ENCODE measurements at places on chromosomes 16 and 17. TPM values are rescaled to one million over a fixed set of nuclear protein-coding genes. Genes with fewer than 3 reads are reported as not detected.

The CPD gene
- total RNA-seq, result 42.8 TPM

The CACNG3 gene
- not detected for total RNA-seq

- no peak overlapping the region for H3K4me3 ChIP-seq
- H3K4me1 ChIP-seq, result no peaks in the 10 kb centered on the region
- no peak for DNase-seq
- no peaks in the 10 kb centered on the region for H3K27me3 ChIP-seq
- H3K27ac ChIP-seq, result no peak overlapping the region
- H3K36me3 ChIP-seq, result peaks cover 72% of the 10 kb centered on the region
Measured at GRCh38 chr17:82486231-82487094, 27.9 kb downstream of the NARF start.

DNA sequence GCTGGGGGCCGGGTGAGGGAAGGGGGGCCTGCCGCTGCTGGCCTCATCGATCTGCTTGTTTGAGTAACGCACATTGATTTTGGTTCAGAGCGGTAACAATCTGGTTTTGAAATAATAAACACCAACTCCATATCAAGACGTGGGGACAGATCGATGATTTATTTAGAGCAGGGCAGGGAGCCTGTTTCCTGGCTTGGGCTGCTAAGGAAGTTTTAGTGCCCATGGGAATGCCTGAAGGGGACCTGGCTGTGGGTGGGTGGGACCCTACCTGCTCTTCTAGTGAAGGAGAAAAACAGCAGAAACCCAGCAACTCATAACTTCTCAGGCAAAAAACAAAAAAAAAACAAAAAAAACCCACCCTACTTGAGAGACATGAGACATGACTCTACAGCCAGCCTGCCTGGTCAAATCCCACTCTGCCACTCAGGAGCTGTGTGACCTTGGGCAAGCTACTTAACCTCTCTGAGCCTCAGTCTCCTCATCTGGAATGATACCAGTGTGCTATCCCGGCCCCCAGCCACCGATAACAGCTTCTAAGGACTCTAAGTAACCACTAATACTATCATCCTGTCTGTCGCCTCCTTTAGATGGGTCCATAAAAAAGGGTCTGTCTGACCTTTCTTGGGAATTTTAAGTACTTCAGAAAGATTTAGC lies 66.0 kb downstream of the PIPOX start:
- no peaks in the 10 kb centered on the region for H3K27me3 ChIP-seq
- H3K27ac ChIP-seq, result no peak overlapping the region
- no peak overlapping the region for H3K4me3 ChIP-seq
- DNase-seq, result no peak
- peaks cover 12% of the 10 kb centered on the region for H3K36me3 ChIP-seq

DNA sequence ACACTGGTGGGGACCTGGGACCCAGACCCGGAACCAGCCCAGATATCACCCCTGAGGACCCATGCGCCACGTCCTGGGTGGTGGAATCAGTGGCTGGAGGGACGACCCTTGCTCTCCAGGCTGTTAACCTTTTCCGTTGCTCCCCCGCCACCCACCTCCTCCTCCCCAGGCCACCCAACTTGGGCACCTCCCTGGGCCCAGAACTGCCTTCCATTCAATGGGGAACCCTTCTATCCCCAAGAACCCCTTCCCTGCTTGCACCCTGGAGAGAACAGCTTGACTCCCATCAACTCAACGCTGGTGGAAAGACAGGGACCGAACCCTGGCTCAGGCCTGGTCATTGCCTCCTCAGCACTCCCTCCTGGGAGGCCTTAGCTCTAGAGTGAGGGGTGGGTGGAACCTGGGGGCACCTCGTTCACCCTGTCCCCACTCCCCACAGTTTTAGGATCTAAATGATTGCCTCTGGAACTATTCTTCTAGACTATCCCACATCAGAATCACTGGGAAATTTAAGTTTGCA lies 5.7 kb upstream of the IL32 start:
- H3K4me3 ChIP-seq, result peak overlapping the region; percentile 60
- H3K27ac ChIP-seq, result no peak overlapping the region
- no peaks in the 10 kb centered on the region for H3K4me1 ChIP-seq
- H3K27me3 ChIP-seq, result no peaks in the 10 kb centered on the region

DNA sequence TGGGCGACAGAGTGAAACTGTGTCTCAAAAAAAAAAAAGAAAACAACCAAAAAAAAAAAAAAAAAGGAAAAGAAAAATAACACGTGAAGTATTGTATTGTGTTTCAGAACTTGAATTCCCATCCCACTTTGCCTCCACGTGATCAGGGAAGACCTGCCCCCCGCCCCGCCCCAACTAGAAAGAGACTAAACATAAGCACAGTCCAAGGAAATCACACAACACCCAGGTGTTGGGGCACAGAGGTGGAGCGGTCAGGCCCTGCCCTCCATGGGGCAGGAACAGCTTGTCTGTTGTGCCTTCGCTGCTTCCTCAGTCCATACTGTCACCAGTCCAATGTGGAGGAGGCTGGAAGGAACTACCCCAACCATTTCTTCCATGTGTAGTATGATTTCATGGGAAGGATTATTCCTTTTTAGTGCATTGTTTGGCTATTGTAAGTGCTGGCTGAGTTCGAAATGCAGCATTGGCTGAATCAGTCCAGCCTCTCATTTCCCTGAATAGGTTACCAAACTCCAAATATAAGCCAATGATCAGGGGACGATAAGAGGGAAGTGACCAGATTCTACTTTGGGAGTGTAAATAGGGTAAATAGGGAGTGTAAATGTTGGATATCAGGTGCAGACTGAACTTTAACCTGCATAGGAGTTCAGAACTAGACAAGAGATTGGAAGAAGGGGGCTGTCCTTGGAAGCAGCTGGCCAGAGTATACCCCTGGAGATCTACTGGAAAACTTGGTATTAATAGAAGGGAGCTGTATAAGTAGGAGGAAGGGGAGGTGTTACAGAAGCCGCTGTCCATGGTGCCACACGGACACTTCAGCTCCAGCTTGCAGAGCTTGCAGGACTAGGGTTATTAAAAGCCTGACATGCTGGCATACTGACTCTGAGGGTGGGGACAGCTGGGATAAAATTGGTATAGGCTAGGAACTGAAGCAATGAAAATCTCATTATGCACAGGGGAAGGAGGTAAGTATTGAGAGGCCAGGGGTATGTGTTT lies 50.7 kb downstream of the TANGO6 start:
- no peaks in the 10 kb centered on the region for H3K27me3 ChIP-seq
- no peaks in the 10 kb centered on the region for H3K4me1 ChIP-seq
- DNase-seq, result peak; percentile 51
- H3K36me3 ChIP-seq, result no peaks in the 10 kb centered on the region
